ENCODE measurements at places on chromosomes 2 and 18. TPM values are rescaled to one million over a fixed set of nuclear protein-coding genes. Genes with fewer than 3 reads are reported as not detected.

ELOA2 gene
- not detected for total RNA-seq

NOL4 gene
- total RNA-seq = not detected

G6PC2 gene
- total RNA-seq = not detected

MFF gene
- total RNA-seq = 82.3 TPM

PTPN18 gene
- total RNA-seq = 25.8 TPM

NYAP2 gene
- total RNA-seq = not detected
